IMR-90 (cell line): ENCODE measurements at places on chromosomes 7 and 10. TPM values are rescaled to one million over a fixed set of nuclear protein-coding genes. Genes with fewer than 3 reads are reported as not detected.
A peak's percentile ranks its signal among the peaks of the same experiment; 100 is the strongest.

Gene OPN1SW
- not detected in 2 replicates for total RNA-seq

GRCh38 chr10:8389630-8390029, 335.1 kb downstream of the GATA3 start:
- no peak for DNase-seq

DNA sequence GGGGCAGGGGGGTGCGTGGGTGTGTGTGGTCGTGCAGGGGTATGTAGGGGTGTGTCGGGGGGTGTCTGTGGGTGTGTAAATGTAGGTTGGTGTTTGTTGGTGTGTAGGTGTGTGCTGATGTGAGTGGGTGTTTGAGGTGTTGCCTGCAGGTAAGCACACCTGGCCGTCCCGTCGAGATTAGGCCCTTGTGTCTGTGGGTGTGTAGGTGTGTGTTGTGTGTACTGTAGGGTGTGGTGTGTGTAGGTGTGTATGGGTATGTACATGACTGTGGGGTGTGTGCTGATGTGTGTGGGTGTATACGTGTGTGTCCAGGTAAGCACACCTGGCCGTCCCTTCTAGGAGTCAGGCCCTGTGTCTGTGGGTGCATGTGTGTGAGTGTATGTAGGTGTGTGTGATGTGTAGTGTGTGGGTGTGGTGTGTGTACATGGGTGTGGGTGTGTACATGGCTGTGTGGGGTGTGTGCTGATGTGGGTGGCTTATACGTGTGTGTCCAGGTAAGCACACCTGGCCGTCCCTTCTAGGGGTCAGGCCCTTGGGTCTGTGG, 15.8 kb downstream of the FAM20C start:
- DNase-seq = no peak

Gene TSPAN15
- total RNA-seq = not detected in 2 replicates

Gene C10orf62
- total RNA-seq = not detected in 2 replicates

DNA sequence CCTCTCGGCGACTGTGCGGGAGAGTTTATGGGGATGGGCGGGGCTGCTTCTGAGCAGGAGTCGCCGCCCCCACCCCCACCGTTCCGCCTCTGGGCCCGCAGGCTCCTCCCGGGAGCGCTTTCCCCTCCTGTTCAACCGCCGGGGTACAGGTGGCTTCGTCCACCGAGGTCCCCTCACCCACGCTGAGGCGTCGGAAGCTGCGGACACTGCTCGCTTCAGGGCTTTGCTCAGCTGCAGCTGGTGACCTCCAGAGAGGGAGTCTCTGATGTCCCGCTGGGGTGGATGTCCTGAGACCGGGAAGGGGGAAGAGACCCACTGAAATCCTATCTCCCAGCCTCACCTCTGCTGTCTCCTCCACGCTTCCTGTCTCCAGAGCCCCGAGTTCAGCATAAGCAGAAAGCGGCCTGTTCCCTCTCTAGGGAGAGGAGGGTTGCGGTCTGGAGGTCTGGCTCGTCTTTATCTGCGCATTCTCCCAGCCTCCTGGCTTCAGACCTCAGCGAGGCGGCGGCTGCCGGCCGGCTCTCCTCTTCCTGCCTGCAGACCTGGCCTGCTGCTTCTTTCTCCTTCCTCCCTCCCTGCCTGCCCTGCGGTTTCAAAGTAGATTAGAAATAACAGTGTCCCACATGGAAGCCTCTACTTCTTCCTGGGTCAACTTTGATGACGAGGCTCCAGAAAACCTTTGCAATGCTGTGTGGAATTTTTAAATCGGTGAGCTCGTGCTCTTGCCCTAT, 1.8 kb downstream of the CYP2E1 start:
- peak; percentile 6 for DNase-seq

Gene MMRN2
- 0.56 and 1.8 TPM in 2 replicates for total RNA-seq

GRCh38 chr10:79003183-79004100, 65.3 kb upstream of the ZMIZ1 start:
- no peak for DNase-seq
